ENCODE measurements at places on chromosomes 12 and 14.

DNA sequence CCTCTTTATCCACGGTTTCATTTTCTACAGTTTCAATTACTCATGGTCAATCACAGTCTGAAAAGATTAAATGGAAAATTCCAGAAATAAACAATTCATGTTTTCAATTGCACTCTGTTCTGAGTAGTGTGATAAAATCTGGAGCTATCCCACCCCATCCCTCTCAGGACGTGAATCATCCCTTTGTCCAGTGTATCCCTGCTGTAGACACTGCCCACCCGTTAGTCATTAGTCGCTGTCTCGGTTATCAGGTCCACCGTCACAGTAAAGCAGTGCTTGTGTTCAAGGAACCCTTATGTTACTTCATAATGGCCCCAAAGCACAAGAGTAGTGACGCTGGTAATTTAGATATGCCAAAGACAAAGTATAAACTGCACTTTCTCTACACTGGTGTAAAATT is 141.0 kb upstream of the LMNTD1 start:
- peak; percentile 85 for DNase-seq

DNA sequence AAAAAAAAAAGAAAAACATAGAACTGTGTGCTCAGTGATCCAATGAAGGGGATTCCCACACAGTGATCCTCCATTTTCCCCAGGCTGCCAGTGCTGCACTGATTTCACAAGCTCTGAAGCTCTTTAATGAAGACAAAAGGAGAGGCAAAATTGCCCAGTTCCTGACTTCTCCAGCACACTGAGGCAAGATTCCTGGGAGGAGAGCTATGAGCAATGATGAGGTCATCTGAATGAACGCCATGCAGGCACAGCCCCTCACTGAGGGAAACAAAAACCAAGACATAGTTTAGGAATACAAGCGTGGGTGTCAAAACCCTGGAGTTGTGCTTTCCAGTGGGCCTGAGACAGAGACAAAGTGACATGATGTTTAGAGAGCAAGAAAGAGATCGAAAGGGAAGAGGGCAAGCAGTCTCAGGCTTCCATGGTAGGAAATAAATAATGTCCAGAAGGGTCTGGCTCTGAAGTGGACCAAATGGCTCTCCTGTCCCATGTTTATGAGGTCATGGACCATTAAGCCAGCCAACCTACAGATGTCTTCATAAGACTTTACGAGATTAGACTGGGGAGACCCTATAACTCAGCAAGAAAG is 40.9 kb upstream of the SMUG1 start:
- DNase-seq = peak; percentile 99

GRCh38 chr14:32991691-32992090 is 53.0 kb downstream of the NPAS3 start:
- DNase-seq = no peak

- no peak for DNase-seq
Measured at GRCh38 chr14:50047274-50047676, 69.1 kb downstream of the VCPKMT start.

- DNase-seq = peak; percentile 45
Measured at GRCh38 chr14:72607386-72608130, 286.3 kb downstream of the DPF3 start.

Data from IMR-90 (cell line).